ENCODE measurements at places on chromosomes 5 and 9. TPM values are rescaled to one million over a fixed set of nuclear protein-coding genes. Genes with fewer than 3 reads are reported as not detected.

DNA sequence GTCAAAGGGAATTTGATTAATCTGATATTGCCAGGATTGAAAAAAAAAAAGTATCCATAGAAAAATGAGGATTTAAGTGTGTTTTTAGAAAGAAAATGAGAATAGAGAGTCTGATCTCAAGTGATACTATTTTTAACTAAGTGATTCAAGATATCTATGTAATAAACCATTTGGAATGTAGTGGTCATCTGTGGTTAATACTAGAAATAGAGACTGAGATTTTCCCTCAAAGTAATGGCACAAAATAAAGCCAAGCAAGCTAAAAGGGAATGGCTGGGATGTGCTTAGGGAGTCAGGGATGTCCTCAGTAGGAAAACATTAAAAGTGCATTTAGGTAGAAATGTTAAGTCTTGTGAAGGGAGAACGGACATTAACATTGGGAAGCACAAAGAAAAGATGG, 90.6 kb downstream of the FBXO4 start:
- H3K36me3 ChIP-seq, result no peaks in the 10 kb centered on the region
- DNase-seq, result no peak
- peaks cover 4% of the 10 kb centered on the region for H3K27me3 ChIP-seq
- H3K4me1 ChIP-seq, result no peaks in the 10 kb centered on the region
- H3K27ac ChIP-seq, result no peak overlapping the region

DNA sequence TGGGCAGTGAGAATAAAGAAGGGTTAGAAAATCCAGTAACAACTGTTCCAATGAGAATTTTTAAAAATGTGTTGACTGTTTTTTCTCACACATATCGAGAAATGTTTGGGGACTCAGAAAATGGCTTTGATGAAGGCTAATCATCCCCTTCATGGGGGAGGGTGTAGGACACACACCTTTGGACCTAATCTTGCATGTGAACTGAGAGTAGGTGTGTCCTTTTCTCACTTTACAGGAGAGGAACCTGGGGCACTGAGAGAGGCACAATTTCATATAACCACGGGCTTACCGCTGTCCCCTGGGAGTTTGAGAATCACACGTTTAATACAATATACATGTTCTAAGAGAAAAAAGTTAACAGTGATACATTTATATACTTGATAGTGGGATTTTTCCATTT, 17.3 kb downstream of the FRRS1L start:
- H3K27me3 ChIP-seq, result peaks cover 3% of the 10 kb centered on the region
- H3K4me1 ChIP-seq, result no peaks in the 10 kb centered on the region
- no peaks in the 10 kb centered on the region for H3K36me3 ChIP-seq

The THBS4 gene
- total RNA-seq, result 0.32 TPM

DNA sequence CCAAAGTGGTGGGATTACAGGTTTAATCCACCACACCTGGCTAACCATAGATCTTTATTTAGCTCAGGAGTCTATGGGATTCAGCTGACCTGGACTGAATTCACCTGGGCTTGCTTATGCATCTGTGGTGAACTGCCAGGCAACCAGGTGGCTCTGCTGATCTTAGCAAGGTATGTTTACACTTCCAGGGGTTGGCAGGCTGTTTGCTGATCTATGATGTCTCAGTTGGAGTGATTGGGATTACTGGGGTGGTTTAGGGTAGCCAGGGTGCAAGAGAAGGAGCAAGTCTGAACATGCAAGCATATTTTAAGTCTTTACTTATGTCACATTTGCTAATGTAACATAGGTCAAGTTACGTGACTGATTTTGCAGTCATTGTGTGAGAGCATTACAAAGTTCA, 63.6 kb upstream of the JAK2 start:
- H3K4me1 ChIP-seq, result no peaks in the 10 kb centered on the region
- H3K27ac ChIP-seq, result no peak overlapping the region
- no peaks in the 10 kb centered on the region for H3K27me3 ChIP-seq
- DNase-seq, result no peak
- H3K4me3 ChIP-seq, result no peak overlapping the region

DNA sequence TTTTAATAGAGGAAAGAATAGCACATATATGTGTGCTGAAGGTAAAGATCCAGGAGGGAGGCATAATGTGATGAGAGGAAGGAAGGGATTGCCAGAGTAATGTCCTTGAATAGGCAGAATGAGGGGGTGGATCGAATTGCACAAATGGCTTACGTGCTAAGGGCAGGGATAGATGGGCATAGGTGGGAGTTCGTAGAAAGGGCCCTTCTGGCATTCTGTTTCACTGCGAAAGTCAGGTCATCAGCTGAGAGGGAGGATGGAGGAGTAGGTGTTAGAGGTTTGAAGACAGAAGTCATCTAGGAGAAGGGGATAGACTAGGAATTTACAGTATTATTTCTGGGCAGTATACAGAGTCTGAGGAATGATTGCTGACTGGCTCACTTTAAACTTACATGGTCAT, 32.1 kb downstream of the CNOT6 start:
- no peak for DNase-seq
- peaks cover 4% of the 10 kb centered on the region for H3K4me1 ChIP-seq
- H3K4me3 ChIP-seq, result no peak overlapping the region
- H3K36me3 ChIP-seq, result peaks cover 3% of the 10 kb centered on the region

Measured in natural killer cell (primary cell).